Neural cell (in vitro differentiated cells): ENCODE measurements at places on chromosomes 2 and 18. TPM values are rescaled to one million over a fixed set of nuclear protein-coding genes. Genes with fewer than 3 reads are reported as not detected.

The NPHP1 gene
- 2.7 and 8.0 TPM in 2 replicates for polyA plus RNA-seq

The AP1S3 gene
- 2.7 and 6.6 TPM in 2 replicates for polyA plus RNA-seq

The GPR45 gene
- polyA plus RNA-seq: 4.1 and 6.8 TPM in 2 replicates

The ASPRV1 gene
- polyA plus RNA-seq: 6.3 and 7.7 TPM in 2 replicates

The CHRND gene
- not detected in 2 replicates for polyA plus RNA-seq
